Dermis microvascular lymphatic vessel endothelial cell (primary cell): ENCODE measurements at places on chromosomes 7 and 10. TPM values are rescaled to one million over a fixed set of nuclear protein-coding genes. Genes with fewer than 3 reads are reported as not detected.

- no peak for DNase-seq
Measured at GRCh38 chr7:73742338-73742752, 3.7 kb upstream of the ABHD11 start.

- DNase-seq: no peak
Measured at GRCh38 chr7:25179325-25179724, 49.0 kb downstream of the NPVF start.

- no peak for DNase-seq
Measured at GRCh38 chr7:91128683-91129348, 135.4 kb upstream of the FZD1 start.

DNA sequence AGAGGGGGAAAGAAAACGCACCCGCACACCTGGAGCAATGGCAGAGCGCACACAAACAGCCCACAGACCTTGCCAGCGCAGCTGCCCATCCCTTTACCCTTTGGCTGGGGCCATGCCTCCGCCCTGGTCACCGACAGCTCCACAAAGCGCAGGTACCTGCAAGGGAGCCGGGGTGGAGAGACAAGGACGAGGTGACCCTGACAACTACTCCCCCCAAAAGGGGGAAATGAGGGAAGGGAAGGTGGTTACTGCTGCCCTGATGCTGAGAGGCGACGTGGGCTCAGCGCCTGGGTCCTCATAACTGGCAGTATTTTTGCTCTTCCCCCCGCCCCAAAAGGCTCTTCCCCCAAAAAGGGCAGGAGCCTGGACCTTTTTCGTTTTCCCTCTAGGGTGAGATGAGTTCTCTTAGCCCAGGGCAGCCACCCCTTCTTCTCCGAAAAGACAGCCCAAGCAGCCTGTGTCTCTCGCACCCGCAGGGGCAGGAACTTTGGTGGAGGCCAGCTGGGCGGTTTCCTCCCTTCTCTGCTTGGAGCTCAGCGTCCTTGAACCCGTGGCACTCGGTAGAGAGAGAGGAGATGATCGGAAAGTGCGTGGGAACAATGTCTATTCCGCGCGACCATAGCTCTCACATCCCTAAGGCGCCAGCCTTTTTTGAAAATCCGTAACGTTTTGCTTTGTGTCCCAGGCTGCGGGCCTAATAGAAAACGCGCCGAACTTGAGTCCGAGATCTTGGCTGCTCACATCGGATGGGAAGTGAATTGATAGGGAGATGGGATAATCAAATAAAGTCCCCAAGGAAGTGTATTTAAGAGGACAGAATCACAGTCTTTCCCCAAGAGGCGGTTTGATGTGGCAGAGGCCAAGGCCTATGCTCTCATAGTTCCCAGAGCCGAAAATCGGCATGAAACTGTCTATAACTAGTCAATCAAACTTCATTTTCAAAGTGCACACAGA is 1.0 kb downstream of the NKX2-3 start:
- DNase-seq: no peak

GRCh38 chr10:26381986-26382385 is 56.2 kb upstream of the APBB1IP start:
- DNase-seq: no peak

- no peak for DNase-seq
Measured at GRCh38 chr10:30006410-30006809, 53.0 kb downstream of the JCAD start.

The CXCL12 gene
- total RNA-seq: 0.77 and 2.3 TPM in 2 replicates

The SLC29A4 gene
- 0.64 and 2.1 TPM in 2 replicates for total RNA-seq

The ANXA8 gene
- total RNA-seq: not detected in 2 replicates

The VWA2 gene
- total RNA-seq: not detected in 2 replicates

The PPP1R9A gene
- total RNA-seq: 9.6 and 12.1 TPM in 2 replicates
